ENCODE measurements at places on chromosomes 3 and 15. TPM values are rescaled to one million over a fixed set of nuclear protein-coding genes. Genes with fewer than 3 reads are reported as not detected.

ROPN1 gene
- total RNA-seq = not detected

PLSCR5 gene
- not detected for total RNA-seq

CDHR4 gene
- total RNA-seq = not detected

PDE12 gene
- 31.3 TPM for total RNA-seq

SLC6A20 gene
- total RNA-seq = not detected

MYL3 gene
- not detected for total RNA-seq

FILIP1L gene
- total RNA-seq = 30.1 TPM

IL5RA gene
- total RNA-seq = not detected

CHST13 gene
- total RNA-seq = not detected

CSTA gene
- not detected for total RNA-seq

TRH gene
- total RNA-seq = not detected

LYZL4 gene
- total RNA-seq = not detected

ATP13A3 gene
- 132 TPM for total RNA-seq

CCR4 gene
- total RNA-seq = not detected

SEMA3F gene
- 76.8 TPM for total RNA-seq

HIGD2B gene
- not detected for total RNA-seq

GP5 gene
- total RNA-seq = not detected

CCDC39 gene
- total RNA-seq = not detected

FOXL2 gene
- 0.10 TPM for total RNA-seq

ZNF502 gene
- total RNA-seq = 4.9 TPM

KIF7 gene
- total RNA-seq = 3.9 TPM

ASTE1 gene
- 4.2 TPM for total RNA-seq

ALPK3 gene
- 69.8 TPM for total RNA-seq

CYFIP1 gene
- 102 TPM for total RNA-seq

FBXL22 gene
- total RNA-seq = under 0.01 TPM

GOLGA8T gene
- not detected for total RNA-seq

CLDN16 gene
- total RNA-seq = under 0.01 TPM

CHRM5 gene
- not detected for total RNA-seq

BOC gene
- total RNA-seq = not detected

WNT5A gene
- 3.0 TPM for total RNA-seq

STRA6 gene
- 0.65 TPM for total RNA-seq

CSPG5 gene
- 0.67 TPM for total RNA-seq

GOLGA6D gene
- total RNA-seq = not detected

PHC3 gene
- total RNA-seq = 35.9 TPM

ATP10A gene
- 0.19 TPM for total RNA-seq

SCG5 gene
- 0.57 TPM for total RNA-seq

BNIP2 gene
- 172 TPM for total RNA-seq

CFAP100 gene
- total RNA-seq = not detected

GOLGA8Q gene
- total RNA-seq = 0.48 TPM
